ENCODE measurements at places on chromosomes 7 and 10. TPM values are rescaled to one million over a fixed set of nuclear protein-coding genes. Genes with fewer than 3 reads are reported as not detected.

Gene COL13A1
- not detected for total RNA-seq

Gene CEP41
- total RNA-seq: 15.7 TPM

Gene MPP7
- total RNA-seq: 4.0 TPM

Gene PKD2L1
- not detected for total RNA-seq

Gene MAGI2
- total RNA-seq: 0.08 TPM

Gene SPDYE16
- 0.18 TPM for total RNA-seq

Gene PIK3CG
- total RNA-seq: 49.6 TPM

Gene INSYN2A
- total RNA-seq: not detected

Gene TDRD1
- total RNA-seq: 0.40 TPM

Gene ASIC3
- total RNA-seq: 5.5 TPM

Gene RPP38
- total RNA-seq: 14.9 TPM

- no peak for DNase-seq
Observed at GRCh38 chr10:33506391-33506790, 171.9 kb upstream of the NRP1 start.

DNA sequence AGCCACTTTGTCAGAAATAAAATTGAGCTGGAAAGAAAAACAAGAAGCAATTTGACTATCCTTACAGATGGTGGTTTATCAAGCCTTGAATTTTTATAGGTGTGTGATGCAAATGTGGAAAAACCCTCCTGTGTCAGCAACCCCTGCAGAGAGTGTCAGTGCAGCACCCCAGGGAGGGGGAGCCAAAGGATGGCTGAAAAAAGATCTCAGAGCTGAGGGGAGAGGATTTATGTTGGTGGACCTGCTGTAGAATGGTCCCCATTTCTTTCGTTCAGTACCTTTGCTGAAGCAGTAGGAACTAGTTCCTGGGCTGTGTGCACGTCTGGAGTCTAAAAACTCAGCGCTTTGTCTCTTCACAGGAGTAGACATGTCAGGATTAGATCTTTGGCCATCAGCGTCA lies 239.0 kb downstream of the PHTF2 start:
- no peak for DNase-seq

DNA sequence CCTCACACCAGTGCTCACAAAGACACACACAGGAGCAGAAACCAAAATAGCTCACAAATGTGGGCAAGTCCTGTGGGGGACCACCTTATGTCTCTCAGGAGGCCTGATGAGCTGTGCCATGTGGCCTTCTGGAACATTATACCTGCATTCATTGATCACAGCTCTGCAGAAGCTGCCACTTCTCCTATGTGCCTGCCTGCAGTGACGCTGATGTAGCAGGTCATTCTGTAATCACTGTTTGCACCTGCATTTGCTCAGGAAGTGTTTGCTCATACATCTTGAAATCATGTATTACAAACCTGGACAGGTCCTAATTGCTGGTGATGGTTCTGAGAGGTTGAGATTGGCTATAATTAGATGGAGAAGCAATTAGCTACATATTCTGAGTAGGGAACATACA lies 310.2 kb downstream of the AUTS2 start:
- DNase-seq: no peak

DNA sequence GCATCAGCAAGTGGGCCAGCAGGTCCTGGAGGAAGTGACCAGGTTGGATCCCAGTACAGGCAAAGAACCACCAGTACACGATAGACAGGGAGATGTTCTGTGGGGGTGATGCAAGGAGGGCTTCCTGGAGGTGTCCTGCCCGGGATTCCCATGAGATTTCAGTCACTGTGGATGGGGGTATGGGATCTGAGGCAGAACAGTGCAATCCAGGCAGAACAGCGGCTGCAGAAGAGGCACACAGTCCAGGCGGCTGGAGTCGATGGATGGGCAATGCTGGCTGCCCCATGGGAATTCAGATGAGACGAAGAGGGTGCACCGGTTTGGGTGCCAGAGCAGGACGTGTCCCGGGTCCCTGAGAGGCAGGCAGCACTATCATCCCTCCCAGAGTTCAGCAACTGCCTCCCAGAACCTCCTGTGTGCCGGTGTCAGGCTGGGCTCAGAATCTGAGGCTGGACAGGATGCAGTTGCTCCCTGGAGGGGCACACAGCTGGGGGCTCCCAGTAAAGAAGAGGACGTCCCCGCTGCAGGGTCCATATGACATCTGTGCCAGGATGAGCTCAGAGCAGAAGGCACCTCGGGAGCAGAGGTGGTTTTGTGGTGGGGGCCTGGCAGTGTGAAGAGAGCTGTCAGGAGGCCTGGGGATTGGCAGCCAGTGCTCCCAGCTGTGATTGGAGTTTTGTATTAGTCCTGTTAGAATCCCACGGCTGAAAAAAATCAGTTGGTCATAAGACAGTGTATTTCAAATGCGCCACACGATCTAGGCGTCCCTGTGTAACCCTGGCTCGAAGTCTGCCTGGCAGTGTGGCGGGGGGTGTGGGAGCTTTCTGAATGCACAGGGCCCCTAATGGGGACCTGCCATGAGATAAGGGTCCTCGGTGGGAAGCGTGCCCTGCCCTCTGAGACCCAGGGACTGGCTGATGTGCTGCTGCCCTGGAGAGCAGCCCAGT lies 3.2 kb downstream of the KNDC1 start:
- no peak for DNase-seq

DNA sequence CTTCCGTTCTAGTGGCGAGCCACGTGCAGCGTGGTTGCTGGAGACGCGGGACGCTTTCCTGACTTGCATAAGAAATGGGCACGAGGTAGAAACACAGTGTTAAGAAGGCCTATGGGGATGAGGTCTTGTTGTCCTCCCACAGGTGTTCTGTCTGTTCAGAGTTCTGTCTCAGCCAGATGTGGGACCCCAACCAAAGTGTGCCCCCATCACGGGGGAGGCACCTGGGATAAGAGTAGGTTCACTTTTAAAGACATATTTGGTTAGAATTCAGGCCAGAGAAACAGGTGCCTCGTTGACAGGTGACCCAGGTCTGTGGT lies 56.0 kb upstream of the PITRM1 start:
- no peak for DNase-seq

DNA sequence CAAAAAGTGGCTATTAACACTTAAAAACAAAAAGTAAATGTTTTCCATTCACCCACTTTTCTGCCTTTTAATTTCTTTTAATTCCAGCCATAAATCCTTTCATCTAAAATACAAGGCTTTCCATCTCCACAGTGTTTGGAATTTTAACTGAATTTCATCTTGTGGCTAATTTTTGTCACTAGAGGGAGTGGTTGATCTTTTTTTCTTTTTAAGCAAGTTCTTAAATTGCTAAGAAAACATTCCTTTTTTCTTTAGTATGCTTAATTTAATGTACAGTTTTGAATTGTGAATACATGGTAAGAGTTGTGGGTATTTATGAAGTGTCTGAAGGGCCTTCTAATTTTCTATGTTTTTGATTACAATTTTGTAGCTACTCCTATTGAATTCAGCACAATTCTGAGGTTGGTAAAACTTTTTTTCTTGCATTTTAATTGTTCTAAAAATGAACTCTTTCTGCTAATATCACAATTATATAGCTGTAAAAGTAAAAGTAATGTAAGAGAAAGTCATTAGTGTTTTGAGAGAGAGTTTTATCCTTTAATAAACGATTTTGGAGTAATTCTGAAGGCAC lies 54.9 kb upstream of the ANK3 start:
- DNase-seq: no peak

DNA sequence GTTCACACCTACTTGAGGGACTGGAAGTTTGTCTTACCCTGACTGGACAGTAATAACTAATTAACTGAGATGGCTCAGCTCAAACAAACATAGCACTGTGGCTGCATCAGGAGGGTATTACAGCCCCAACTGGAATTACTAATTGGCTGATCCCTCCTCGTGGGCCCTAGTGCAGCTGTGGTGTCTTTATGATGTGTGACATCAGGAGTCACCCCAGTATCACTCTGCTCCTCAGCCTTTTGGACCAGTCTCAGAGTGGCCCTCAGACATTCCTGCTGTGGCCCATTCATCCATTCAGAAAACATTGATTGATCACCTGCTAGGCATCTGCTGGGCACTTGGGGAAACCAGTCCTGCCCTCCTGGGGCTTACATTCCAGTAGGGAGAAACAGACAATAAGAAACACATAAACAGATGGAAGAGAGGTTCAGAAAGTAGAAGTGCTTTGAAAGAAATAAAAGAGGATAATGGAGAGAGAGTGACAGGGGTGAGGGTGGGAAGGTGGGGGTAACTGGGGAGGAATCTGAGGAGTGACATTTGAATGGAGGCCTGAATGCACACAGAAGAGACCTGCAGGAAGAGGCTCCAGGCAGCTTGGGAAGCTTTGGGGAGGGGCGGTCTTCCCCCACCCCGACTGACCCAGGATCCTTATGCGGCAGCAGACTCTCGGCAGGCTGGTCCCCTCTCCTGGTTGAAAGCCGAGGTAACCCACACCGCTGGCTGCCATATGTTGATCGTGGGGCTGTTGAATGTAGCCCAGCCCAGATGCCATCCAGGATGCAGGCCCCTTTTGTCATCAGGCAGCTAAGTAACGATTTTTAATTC lies 113.1 kb downstream of the C10orf105 start:
- DNase-seq: no peak

DNA sequence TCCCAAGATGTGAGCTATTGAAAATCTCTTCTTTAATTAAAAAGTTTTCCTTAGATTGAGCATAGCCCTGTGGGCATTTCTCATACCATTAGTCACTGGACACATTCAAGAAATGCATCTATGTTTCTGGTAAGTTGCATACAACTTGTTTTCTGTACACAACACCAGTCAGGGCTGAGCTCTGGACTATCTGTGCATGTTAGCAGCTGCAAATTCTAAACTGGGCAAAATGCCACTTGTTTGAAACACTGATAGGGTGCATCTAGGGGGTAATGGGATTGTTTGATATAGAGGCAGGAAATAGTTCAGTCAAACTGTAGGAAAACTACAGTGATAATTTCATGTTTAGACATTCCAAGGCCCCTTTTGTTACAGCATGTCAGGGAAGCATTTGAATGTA lies 145.6 kb upstream of the NPY start:
- DNase-seq: no peak

DNA sequence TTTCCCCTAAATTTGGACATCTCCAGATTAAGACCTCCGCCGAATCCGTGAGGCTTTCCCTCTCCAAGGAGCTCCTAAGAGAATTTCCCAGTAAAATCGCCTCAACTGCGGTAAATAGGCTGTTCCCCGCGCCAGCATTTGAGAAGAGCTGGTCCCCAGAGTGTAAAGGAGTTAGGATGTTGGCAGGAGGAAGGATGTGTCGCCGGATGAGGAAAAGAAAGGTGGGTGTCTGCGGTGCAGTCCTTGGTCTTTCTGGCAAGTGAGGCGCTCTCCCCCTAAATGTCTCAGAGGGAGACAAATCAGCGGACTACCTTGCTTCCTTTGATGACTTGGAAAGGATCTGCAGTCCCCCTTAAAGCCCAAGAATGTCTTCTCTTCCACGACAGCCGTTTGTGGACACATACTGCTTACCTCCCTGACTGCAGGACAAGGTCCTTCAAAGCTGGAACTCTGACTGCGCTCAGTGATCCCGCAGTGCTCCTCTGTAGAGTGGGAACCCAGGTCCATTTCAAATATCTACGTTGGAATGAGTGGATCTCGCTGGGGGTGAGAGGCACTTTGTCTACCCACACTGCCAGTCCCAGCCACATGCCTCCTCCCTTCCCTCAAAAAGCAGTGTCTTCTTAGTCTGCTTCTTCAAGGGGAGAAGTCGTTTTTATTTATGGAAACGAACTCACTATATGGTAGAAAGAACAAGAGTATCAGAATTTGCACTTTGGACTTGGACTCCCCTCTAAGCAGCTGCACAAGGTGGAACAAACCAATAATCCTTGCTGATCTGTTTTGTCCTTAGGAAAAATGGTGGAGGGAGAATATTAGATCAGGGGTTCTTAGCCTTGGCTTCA lies 1.1 kb upstream of the DLG5 start:
- DNase-seq: no peak

DNA sequence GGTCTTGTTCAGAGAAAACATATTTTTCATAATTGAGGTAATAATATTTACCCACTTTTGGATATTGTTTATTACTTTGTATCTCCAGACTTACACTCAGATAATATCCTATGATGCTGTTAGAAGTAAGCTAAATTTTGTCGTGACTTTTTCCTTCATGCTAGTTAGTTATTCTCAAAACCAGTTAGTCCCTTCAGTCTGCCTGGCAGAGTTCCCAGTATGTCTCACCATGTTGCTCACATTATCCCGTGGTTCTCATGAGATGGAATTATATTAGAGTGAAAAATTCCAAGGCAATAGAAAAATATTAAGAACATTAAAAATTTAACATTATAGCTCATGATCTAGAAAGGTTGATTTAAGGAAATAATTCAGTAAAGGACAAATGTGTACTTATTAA lies 81.5 kb upstream of the SMIM30 start:
- DNase-seq: no peak

GRCh38 chr10:122047560-122047959 lies 58.6 kb downstream of the TACC2 start:
- DNase-seq: no peak

GRCh38 chr7:68247126-68247525 lies 1250.5 kb downstream of the TYW1 start:
- no peak for DNase-seq

- no peak for DNase-seq
Observed at GRCh38 chr10:3660753-3661152, 124.3 kb downstream of the KLF6 start.

DNA sequence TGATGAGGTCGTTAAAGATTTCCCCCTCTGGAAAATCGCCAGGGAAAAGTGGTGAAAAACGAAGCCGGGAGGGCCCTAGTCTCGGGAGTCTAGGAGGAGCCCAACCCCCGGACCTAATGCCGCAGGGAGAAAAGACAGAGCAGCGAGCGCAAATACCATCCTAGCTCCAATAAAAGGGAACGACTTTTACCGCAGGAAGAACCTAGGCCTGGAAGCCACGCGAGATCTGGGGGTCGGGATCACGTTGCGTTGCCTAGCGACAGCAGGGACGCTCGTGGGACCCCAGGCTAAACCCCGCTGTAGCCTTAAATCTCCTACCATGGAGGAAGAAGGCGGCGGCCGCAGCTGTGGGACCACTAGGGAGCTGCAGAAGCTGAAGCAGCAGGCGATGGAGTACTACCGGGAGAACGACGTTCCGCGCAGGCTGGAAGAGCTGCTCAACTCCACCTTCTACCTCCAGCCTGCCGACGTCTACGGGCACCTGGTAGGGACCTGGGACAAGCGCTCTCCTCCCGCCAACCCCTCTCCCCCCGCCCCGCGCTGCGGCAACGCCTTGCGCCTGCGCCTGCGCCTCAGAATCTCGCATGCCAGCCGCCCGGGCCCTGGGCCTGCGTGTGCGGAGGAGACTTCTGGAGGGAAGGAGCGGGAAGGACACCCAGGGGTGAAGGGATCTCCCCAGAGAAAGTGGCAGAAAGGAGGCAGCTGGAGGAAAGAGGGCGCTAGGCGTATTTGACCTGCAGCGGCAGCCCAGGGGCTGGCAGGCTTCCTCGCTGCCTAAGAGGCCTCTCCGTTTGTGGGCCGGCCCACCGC lies at the start of gene ENO4:
Gene ENO4 (plus strand): TSS at position 252 of the 810 bp plus-strand sequence. CDS start 68 bp downstream, at position 320.
- no peak for DNase-seq

GRCh38 chr10:87656431-87657072 lies 3.1 kb upstream of the PAPSS2 start:
- no peak for DNase-seq

DNA sequence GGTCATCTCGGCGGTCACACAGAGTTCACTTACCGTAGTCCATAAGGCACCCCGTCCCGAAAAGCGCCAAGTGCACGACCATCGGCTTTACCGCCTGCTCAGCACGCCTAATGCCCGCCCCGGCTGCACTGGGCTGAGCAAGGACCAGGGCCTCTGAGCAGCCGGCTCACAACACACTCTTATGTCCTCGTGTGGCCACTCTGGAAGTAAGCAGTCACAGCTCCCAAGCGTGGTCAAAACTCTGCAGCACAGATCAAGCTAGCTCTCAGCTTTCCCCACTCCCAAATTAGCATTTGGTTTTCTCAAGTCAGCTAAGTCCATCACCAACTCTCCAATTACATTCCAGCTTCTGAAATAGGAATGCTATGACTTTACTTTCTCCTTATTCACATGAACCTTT lies 57.7 kb downstream of the MAD1L1 start:
- DNase-seq: no peak

All from activated CD4-positive, alpha-beta memory T cell treated with anti-CD3 and anti-CD28 coated beads, Interleukin-2, amount 10 ng/mL, durations not matched to agents 7 days and 5 days (primary cell).